CD4-positive, alpha-beta T cell treated with Interleukin-10 for 1 hour (primary cell): ENCODE measurements at places on chromosomes 2 and 18.

GRCh38 chr2:109166811-109167210, 37.8 kb downstream of the SH3RF3 start:
- DNase-seq, result no peak

DNA sequence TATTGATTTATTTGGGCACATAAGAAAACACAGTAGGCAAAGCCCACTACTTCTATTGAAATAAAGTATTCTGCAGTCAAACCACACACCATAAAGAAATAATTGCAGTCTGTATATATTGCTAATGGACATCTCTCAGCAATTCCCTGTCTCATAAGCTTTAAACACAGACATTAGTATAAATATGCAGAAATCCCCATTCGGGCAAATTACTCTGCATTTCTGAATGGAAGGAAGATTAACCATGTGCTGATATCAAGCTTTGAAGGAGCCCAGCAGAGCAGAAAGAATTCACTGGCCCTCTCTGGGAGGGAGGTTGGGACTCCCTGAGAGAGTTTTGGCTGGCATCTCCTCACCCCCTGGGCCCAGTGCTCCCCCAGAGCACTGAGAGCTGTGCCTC, 269.6 kb downstream of the ATAD2B start:
- no peak for DNase-seq

DNA sequence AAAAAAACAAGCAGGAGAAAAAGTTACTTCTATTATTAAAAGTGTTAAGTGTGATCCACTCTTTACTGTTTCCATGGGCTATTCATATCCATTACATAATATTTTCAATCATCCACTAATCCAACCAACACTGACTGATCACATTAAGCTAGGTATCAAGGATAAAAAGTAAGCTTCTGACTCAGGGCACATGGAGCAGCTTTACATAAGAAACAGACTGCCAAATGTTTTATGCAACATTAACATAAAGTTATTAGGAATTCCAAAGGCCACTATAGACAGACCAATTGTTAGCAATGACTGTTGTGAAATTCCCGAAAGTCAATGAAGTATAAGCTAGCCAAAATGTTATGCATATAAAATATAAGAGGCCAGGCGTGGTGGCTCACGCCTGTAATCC, 277.6 kb downstream of the ZEB2 start:
- DNase-seq, result no peak

DNA sequence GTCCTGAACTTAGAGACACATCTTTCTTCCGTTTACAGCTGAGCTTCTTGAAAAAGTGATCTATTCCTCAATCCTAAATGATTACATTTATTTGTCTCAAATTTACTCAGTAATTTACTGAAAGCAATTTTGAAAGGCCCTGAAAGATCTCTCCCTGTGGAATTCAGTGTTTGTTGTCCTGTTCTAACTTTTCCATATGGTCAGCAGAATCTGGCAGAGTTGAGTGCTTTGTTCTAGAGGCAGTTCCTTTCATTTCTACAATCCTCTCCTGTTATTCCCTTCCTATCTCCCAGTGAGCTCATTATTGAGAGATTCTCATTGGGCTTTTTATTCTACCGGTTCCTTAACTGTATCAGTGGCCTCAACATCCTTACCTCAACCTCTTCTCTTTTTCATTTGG, 36.5 kb upstream of the REG3G start:
- DNase-seq, result no peak

GRCh38 chr2:120847700-120848321, 112.1 kb downstream of the GLI2 start:
- DNase-seq, result no peak

DNA sequence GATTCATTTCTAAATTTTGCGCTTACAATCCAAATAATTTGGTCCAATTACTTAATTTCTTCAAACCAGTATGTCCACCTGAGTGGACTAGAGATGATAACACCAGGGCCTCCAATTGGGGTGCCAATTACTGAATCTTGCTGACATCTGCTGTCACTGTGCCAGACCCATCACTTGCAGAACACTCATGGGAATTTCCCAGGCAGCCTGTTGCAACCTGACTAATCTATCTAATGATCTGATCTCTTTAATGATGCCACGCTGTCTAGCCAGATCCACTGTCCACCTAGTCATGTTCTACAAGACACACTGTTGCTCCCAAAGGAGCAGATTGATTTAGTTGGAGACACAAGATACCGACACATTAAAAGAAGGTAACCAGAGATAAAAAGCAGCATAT, 11.8 kb upstream of the LRP1B start:
- no peak for DNase-seq

- DNase-seq, result no peak
These were observed 186.1 kb downstream of the CTIF start for GRCh38 chr18:48724939-48725338.

DNA sequence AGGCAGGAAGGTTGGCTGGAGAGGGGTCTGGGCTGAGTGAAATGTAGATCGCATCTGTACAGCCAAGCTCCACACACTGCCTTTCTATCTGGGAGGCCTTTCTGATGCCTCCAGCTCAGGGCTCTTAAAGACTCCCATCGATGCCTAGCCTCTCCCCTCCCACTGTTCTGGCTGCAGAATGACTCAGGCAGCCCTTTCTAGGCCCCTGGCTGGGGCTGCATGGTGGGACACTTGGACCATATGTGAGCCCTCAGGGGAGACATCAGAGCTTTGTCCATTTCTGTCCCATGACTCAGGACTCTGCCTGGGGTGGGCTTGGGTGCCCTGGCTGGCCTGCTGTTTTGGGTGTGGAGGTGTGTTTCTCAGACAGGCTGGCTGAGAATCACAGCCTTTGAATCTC, 101.3 kb downstream of the CELF4 start:
- no peak for DNase-seq

DNA sequence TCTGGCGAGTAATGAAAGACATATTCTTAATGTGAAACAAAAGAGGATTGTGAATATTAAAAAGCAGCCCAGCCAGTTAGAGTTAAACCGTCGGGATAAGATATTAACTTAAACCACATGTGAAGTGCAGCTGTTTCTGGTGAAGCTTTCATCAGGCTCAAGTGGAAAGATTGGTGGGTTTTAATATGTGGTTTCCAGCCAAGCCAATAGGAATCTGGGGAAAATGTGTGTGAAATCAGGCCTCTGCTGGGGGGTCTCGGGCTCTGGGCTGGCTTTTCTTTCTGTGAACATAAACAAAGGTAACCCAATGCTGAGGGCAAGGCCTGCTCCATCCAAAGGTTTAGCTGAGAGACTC, 279.6 kb downstream of the SLC4A3 start:
- no peak for DNase-seq

DNA sequence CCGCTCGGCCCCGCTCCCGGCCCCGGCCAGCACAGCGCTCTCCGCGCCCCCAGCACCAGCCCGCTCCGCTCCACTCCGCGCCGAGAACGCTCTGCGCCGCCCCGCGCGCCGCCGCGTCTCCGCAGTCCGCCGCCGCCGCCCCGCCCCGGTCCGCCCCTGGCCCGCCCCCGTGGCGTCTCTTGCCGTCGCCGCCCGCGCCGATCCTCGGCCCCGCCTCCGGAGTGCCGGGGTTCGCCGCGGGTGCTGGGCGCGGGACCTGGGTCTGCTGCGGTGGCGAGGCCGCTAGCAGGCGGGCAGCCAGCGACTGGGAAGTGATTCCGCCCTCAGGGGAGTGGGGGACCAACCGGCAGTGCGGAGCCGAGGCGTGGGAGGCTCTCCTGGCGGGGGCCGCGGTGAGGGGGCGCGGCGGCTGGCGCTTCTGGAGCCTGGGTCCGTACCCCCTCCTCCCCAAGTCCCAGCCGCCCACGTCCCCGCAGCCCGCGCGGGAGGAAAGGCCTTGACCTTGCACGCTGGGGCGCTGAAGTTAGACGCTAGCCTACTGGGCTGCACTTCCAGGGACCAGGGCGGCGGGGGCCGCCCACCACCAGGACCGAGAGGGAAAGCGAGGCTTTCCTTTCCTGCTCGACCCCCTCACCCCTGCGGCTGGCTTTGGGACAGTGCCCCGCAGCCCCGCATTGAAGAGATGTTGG, at the start of gene HS6ST1:
TSS of gene HS6ST1 (minus strand) at position 93 of the 689 bp plus-strand sequence. CDS start 305 bp downstream, outside the sequence.
- DNase-seq, result peak; percentile 91

DNA sequence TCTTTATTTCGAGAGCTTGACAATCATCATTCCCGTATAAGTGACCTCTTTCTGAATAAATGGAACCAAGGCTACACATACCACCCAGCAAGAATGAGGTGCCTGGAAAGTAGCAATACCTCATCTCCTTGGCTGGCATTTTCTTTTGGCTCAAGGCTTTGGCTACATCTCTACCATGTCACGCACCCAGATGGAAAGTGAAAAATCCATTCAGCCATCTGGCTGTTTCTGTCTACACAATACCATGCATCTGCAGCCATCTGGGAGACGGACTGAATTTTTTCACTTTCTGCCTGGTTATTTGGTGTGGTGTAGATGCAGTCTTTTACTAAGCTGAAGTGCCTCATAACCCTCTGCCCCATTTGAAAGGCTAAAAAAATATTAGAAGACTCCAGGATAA, 566.9 kb downstream of the BCL11A start:
- no peak for DNase-seq

GRCh38 chr2:20146401-20146800, 78.5 kb downstream of the SDC1 start:
- no peak for DNase-seq

DNA sequence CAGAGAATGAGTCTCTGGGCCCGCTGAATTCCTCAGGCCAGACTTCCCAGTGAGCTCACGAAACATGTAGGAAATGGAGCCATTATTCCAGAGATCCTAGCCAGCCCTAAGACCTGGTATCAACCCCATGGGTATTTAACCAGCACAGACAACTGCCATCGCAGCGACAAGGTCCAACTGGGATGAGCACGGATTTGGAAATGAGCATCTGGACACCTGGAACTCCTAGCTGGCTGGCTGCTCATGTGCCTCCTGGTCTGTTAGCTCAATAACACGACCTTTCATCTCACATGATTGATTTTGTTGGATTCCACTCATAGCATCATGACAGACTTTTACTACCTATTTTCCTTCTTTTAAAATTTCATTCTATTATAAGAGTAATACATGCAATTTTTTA, 51.0 kb downstream of the POU3F3 start:
- DNase-seq, result no peak

GRCh38 chr18:48637081-48637990, 98.5 kb downstream of the CTIF start:
- no peak for DNase-seq

- no peak for DNase-seq
These were observed 18.2 kb downstream of the ACVR1 start for GRCh38 chr2:157857881-157858280.

- DNase-seq, result no peak
These were observed 212.1 kb downstream of the TTC32 start for GRCh38 chr2:19689646-19690168.

DNA sequence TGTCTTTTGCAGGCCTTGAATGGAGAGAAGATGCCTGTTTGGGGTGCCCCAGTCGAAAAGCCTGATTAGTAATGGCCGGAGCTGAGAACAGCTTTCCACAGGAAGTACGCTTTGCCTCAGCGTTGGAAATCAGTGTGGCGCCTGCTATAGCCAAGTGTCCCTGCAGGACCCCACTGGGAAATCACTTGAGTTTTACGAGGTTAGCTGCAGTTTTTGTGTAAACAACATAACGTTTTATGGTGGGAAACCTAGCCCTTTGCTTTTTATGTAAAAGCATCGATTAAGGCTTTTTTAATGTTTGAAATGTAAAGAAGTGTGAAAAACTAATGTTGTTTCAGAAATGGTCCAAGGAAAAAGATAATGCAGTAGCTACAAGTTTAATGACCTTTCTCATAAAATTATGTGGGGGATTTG, 234.2 kb downstream of the TTC32 start:
- no peak for DNase-seq

DNA sequence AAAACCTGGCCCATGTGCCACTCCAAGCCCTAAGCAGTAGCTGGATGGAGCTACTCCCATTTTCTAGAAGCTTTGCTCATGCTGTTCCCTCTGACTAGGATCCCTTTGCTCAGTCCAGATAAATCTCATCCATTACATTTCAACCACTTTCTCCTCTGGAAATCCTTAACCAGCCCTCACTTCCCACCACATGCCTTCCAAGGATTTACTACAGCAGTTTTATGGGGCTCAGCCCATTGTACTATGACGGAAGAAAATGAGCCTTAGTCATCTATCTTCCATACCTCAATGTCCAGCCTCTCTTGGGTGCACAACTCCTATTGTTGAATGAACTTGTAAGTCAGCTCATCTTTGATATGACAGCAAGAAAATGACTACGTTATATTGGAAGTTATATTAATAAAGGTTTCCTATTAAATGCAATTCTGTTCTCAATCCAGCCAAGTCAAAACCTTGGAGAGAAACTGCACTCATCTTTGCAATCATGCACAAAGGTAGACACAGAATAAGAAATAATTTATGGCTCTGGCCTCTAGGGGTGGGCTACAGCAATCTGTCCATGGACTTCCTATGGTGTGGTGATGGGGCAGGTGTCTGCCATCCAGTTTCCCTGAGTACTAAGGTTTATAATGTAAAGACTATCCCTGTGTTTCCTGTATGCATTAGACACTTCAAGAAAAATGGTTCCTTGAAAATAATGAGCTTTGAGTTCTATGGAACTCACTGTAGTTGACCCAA, 3.4 kb downstream of the B4GALT6 start:
- DNase-seq, result no peak

GRCh38 chr2:20556756-20557155, 94.1 kb downstream of the HS1BP3 start:
- DNase-seq, result no peak

DNA sequence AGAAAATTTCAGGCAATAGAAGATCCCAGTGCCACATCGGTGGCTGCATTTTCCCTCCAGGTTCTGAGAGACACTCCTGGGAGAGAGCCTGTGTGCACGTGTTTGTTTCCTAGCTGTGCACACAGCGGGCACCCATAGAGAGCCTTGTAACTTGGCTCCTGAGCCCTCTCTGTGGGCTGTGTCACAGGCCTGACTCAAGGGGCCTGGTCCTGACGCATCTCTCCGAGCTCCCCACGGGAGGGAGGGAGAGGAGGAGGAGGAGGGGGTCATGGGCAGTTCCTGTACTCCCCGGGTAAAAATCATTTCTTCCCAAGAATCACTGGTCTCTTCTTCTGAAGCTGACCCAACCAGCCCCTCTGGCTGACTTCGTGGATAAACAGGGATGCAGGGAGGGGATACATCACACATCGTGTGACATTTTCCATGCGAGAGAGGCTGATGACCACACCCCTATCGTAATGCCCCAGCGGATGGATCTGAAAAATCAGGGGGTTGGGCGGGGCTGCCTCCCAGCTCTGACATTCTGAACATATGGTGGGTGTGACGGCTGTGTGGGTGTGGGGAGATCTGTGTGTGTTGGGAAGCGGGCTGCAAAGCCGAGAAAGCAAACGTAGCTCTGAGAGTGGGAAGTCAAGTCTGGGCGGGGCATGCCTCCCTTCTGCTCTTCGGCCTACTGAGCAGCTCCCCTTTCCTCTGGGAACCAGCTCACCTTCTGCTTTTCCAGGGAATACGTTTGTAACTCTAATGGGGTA, 308.3 kb upstream of the HS6ST1 start:
- DNase-seq, result no peak
